ENCODE measurements at places on chromosomes 12 and 14.

DNA sequence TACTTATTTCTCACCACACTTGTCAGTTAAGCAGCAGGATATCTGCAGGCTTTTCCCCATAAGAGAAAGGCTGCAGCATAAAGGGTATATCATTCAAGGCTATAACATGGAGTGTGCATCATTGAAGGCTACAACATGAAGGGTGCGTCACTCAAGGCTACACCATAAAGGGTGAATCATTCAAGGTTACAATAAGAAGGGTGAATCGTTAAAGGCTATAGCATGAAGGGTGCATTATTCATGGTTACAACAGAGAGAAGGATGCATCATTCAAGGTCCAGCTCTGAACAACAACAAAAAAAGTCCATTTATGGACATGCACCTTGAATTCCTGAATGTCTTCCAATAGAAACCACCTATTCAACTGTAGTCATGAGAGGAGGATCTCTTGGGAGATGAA lies 32.8 kb upstream of the LUM start:
- no peak for DNase-seq

- no peak for DNase-seq
Measured at GRCh38 chr12:26855337-26855736, 22.3 kb upstream of the ITPR2 start.

GRCh38 chr12:41606468-41607445 lies 418.6 kb downstream of the PDZRN4 start:
- DNase-seq = no peak

DNA sequence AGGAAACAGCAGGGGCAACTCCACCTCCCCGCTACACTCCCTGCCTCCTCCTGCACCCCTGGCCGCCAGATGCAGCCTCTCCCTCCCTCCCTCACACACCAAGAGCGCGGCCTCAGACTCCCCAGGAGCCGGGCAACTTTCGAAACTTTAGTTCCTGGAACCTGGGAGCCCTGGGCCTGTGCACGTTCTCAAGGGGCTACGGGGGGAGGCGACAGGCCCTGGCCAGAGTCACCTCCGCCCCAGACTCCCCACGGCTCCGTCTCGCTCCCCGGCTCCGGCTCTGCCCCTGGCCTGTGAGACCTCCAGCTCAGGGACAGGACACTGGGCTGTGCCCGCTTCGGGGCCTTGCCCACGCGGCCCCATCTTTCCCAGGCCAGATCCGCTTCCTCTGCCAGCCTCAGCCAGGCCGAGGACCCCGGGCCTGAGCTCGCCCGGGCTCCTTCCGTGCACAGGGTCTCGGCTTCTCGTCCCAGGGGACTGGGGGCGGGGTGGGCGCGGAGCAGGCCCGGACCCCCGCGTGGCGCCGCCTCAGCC lies 5.5 kb downstream of the AMN start:
- DNase-seq = no peak

- DNase-seq = no peak
Measured at GRCh38 chr12:59761542-59761941, 165.7 kb downstream of the SLC16A7 start.

DNA sequence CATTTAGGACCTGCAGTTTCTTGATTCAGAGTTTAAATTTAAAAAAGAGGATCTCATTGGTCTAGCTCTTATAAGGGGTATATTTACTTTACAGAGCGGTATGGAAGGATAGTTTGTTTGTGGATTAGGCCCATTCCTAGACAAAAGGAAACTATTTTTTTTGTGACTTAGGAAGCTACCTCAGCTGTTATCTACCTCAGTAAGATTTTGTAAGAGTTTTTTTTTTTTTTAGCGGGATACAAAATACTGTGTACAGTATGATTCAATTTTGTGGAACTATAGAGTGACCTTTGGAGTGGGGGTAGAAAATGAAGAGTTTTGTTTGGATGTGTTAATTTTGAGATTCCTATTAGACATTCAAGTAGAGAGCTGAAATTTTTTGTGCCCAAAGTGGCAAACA lies 104.6 kb upstream of the ATF1 start:
- DNase-seq = no peak

- DNase-seq = no peak
Measured at GRCh38 chr12:52046859-52047258, 4.4 kb upstream of the NR4A1 start.

DNA sequence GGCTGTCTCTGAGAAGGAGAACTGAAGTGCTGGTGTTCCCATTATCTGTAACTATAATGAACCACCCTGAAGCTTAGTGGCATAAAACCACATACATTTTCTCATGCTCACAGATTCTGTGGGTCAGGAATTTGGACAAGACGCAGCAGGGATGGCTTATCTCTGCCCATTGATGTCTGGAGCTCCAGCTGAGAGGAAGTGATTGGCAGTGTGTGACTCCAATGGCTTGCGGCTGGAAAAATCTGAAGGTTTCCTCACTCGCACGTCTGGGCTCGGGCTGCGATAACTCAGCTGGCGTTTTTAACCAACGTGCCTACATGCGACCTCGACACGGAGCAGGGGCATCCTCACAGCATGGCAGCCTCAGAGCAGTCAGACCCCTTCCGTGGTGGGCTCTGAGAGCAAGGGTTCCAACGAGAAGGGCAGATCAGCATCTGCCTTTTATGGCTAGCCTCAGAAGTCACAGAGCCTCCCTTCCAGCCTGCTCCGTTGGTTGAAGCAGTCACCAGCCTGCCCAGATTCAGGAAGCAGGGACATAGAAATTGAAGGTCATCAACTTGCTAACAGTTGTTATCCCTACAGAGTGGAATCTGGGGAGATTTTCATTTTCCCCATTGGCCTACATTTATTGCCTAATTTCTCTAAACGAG lies 143.3 kb upstream of the BCL2L14 start:
- peak; percentile 39 for DNase-seq

DNA sequence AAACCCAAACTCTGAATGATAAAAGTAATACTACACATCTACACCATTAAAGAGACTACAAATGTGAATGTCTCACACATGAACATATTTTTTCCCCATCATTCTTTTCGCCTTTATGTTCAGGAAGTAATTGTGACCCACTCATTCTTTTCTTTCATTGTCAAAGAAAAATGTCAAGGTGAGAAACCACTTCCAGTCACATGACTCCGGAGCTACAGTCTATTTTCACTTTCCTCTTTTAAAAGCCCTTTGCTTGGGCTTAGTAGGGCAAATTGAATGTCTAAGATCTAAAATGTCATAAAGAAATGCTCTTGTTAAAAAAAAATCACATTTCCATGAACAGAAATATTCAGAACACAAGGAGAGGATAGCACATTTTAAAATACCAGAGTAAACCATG lies 461.3 kb downstream of the SOX5 start:
- no peak for DNase-seq

DNA sequence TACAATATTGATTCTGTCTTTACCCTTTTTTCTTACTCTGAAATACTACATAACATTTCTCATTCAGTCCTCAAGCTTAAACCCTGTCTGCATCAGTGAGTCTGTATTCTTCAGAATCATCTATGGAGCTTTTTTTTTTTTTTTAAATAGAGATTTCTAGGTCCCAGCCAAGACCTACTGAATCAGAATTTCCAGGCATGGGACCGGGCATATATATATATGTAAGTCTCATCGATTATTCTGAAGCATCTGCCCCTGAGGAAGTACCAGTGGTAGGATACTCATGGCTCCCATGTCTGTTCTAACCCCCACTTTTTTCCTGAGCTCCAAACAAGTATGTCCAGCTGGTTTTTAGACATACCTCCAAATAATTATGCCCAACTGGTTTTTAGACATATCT lies 6.1 kb downstream of the DDX47 start:
- DNase-seq = no peak

DNA sequence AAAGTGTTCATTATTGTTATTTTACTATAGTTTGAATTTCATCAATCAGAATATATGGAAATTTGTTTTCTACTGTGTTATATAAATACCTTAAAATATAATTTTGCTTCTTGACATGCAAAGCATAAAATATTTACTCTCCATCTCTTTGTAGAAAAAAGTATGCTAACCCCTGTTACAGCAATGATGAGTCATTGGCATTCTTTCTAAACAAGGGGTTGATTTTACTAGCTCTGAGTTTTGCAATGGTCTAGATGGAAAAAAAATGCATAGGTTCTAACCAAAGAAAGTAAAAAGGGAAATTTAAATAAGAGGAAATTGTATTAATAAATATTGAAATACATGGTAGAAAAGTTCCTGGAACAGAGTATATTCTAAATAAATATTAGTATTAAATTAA lies 990.2 kb upstream of the ATXN7L3B start:
- DNase-seq = no peak

DNA sequence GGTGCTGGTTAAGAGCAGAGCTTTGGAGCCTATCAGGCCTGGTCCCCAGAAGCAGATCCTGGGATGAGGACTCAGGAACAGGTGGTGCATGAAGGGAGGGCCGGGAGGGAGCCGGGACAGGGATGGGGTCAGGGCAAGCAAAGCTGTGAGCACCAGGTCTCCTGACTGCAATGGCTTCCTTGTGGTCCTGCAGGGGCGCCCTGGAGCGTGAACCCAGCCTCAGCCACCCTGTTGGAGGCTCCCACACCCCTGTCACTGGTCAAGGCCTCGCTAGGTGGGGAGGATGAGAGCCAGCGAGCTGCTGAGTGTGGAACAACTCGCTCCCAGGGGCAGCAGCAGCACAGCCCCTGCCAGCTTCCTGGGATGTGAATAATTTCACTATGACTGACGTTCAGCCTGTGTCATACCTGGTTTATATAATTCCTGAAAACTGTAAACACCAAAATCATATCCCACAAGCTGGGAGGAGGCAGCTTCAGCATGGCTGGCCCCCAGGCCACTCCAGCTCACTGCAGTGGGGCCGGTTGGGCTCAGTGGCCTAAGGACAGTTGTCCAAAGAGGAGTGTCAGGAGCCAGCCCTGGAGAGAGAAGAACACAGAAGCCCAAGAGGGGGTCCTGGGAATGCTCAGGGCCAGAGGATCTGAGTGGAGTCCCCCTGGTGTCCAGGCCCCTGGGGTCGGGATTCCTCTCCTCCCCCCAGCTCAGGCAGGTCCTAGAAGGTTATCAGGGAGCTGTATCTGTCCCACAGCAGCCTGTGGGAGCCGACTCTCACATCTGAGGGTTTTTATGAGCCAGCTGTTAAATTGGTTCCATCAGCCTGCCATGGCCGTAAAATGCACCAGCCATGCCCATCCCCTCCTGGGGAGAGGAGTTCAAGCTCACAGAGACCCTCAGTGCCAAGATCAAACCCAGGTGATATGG lies 272.9 kb downstream of the ADGRD1 start:
- DNase-seq = no peak

DNA sequence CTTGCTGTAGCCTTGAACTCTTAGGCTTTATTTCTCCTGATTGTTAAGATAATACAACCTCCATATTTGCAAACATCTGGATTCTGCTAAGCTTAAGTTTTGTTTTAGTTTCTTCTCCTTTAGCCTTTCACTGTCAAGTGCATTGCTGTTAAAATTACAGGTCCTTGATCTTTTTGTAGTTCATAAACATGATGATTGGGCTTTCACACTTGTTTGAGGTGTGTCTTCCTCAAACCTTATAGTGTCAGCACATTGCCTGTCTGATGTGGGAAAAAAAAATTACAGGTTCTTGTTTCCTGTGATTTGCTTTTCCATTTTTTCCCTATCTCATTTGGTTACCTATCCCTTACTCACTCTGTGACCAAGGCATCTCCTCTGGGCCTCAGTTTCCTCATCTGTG lies 59.2 kb downstream of the BICDL1 start:
- DNase-seq = no peak

- no peak for DNase-seq
Measured at GRCh38 chr14:97219431-97220017, 422.3 kb downstream of the VRK1 start.

DNA sequence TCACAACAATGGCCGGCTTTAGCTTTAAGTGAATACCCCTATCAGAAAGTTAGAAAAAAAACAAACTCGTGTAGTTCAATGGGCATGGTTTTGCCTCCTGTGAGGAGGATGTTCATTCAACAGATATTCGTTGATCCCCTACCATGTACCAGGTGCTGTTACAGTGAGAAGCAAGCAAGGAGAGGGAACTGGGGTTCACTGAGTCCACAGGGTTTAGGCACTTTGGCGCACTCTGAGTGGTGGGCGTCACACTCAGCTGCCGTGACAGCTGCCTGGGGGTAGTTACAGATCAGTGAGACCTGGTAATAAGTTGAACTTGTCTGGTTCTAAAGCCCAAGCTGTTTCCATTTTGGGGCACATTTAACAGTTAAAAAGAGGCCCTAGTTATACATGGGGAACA lies 74.2 kb downstream of the PAPOLA start:
- DNase-seq = no peak

GRCh38 chr12:23008623-23009022 lies 383.7 kb downstream of the ETNK1 start:
- DNase-seq = no peak

DNA sequence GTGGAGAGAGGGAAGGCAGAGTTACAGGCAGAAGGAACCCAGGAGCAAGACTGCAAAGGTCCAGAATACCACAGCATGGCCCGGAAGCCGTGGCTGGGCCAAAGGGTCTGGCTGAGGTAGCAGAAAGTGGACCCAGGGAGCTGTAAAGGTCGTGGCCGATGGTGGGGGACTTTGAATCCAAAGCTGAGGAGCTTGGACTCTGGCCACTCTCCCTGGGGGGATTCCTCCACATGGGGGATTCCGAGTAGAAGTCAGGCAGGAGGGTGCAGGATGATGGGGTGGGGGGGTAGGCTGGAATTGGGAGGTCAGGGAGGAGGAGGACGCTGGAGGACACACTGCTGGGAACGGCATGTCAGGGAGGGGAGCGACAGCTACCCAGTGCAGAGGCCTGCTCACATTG lies 125.2 kb downstream of the GCH1 start:
- DNase-seq = no peak

GRCh38 chr12:86006727-86007126 lies 132.6 kb downstream of the NTS start:
- DNase-seq = no peak
